ENCODE measurements at places on chromosomes 2 and 18.

- DNase-seq = no peak
These were observed 307 bp downstream of the CDH2 start for GRCh38 chr18:28176698-28176947.

DNA sequence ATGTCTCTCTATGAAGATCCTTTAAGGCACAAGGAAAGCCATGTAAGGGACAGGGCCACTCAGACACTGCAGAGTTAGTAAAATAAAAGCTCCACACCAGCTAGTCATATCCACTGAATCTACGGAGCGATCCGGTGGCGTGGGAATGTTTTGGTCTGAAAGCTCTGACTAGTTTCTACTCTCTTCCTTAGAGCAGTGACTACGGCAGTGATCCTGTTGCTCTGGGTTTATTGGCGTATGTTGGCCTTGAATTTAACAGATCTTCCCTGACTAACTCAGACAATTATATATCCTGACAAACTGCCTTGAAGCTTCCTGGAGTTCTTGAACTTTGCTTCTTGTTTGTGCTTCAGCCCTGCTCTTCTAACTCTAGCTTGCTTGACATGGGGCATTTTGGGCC lies 115.3 kb upstream of the FZD5 start:
- no peak for DNase-seq

DNA sequence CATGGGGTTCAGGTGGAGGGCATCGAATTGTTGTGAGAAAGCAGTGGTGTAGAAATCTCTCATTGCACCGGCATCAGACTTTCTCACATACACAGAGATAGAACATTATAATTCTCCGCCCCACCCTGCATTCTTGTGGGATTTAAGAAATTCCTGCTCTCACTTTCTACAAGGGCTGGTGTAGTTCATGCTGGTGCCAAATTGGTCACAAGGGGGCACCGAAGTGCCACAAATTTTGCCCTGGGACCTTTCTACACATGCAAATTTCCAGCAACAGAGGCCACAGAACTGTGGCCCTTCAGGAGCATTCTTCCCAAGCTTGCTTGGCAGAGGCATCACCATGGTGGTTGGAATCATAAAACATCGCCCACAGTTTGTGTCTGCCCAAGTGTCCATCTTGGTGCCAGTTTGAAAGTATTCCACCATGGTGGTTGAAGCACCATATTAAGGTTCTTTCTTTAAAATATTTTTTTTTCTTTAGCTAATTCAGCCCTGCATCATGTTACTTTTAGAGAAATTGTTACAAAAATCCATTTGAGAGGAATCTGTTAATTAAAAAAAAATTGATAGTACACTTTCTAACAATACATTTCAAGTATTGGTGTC lies 521.2 kb upstream of the FANCL start:
- DNase-seq = no peak

DNA sequence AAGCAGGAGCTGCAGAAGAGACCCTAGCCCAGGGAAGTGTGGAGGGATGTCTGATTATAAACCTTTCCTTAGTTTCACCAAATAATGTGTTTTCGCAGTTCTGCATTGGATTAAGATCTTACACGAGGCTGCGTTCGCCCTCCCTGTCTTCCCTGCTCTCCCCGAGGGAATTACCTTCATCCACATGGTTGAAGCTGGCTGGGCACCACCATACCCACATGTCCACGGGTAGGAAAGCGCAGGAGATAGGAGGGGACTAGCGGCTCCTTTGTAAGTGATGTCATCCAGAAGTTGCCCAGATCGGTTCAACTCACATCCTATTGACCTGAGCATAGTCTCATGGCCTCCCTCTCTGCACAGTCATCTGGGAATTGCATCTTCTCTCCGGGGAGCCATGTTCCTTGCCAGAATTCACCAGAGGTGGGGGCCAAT lies 1.1 kb downstream of the TTL start:
- DNase-seq = no peak

DNA sequence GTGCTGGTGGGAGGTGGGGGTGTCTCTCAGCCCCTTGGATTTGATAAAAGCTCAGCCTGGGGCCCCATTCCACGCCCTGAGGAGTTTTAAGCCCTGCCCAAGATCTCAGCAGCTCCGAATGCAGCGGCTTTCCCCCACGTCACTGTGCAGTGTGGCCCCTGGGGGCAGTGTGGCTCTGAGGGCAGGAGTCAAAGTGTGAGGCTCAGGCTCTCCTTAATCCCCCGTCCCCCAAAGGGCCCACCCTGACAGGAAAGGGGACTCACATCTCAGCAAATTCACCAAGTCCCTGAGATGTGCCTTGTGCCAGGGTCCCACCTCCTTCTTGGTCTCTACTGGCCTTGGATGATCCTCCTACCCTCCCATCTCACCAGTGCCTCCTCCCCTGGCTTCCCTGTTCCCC lies 25.2 kb downstream of the NPPC start:
- no peak for DNase-seq

DNA sequence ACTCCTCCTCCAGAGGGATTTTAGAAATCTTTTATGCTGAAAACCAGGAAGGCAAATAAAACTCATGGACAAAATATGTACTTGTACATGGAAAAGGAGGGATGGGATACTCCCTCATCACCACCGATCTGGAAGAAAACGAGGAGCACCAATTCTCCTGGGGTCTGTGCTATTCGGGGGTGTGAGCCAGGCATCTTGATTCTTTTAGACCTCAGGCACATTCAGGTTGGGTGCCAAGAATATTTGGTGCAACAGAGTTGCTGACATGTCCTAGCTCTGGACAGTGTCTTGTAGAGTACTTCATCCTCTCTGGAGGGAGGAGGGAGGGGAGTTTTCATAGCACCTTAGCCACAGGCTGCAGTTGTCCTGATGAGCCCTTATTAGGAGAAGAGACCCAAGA lies 163.0 kb downstream of the PRKCE start:
- no peak for DNase-seq

GRCh38 chr2:61900281-61900680 lies 5.2 kb upstream of the COMMD1 start:
- DNase-seq = no peak

DNA sequence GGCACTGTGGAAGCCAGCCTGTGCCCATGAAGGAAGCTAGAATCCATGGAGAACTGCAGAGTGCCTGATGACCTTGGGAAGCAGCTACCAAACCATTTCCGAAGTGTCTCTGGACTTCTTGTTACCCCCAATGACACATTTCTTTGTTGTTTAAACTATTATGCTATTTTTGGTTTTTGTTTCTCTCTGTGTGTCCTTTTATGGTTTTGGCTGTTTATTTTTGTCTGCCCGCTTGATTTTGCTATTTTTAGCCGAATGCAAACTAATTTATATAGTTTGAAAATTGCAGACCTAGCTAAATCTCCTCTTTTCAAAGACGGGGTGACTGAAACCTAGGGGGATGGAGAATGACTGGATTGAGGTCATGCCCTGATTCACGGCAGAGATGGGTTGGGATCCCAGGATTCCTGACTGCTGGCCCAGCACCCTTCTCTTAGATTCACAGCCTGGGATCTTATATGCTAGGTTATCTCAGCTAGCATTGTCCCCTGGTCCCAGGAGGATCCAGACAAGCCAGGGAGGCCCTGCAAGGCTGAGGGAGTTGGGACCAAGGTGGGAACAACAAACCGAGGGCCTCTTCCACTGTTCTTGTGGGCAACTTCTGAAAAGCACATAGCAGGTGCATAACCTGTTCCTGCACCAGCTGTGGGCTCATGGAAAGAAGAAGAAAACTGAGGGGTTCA lies 116.3 kb upstream of the HAAO start:
- DNase-seq = no peak

GRCh38 chr2:74383254-74383653 lies 3.1 kb upstream of the DCTN1 start:
- DNase-seq = no peak

DNA sequence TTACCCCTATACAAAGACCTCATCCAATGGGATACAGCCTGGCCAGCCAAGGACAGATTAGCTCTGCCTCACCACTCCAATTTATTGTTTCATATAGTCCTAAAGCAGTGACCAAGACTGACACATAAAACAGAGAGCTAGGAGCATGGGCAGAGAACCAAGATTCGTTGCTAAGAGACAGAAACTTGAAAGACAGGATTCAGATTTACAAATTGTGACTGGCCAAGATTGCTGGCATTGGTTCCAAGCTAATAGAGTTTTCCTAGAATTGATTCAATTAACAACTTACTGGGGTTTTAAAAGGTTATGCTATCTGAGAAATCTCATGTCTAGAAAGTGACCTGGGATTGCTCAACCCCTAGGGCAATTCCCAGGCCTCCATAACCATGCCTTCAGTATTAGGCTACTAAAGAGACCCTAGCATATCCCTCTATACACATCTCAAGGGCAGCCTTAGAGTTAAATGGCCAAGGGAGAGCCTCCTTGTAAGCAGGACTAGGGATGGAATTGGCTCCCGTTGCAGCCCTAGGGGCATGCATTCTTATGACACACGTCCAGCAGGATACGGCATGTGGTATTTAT lies 75.6 kb downstream of the ICOS start:
- no peak for DNase-seq

DNA sequence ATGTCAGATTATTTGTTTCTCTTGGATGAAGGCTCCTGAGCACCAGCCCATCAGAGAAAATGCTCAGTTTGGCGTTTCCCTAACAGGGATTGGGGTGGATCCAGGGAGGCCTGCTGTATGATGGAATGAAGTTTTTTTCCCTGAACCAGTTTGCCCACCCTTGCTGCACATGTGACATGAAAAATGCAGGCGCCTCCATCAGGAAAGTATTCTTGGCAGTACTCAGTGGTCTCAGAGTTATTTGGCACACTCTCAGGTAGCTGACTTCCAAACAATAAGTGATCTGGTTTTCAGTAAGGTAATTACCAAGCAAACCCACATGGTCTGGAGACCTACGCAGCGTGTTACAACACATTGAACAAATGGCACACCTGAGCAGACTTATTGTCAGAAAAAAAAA lies 254.9 kb downstream of the PAX3 start:
- no peak for DNase-seq

GRCh38 chr2:119739580-119740255 lies 20.0 kb upstream of the PTPN4 start:
- no peak for DNase-seq

- no peak for DNase-seq
These were observed 465.1 kb downstream of the TGIF1 start for GRCh38 chr18:3914833-3915610.

Measured in immature natural killer cell (primary cell).